Posterior vena cava (tissue), 2 donors: ENCODE measurements at places on chromosomes 13 and 19. TPM values are rescaled to one million over a fixed set of nuclear protein-coding genes. Genes with fewer than 3 reads are reported as not detected.

DNA sequence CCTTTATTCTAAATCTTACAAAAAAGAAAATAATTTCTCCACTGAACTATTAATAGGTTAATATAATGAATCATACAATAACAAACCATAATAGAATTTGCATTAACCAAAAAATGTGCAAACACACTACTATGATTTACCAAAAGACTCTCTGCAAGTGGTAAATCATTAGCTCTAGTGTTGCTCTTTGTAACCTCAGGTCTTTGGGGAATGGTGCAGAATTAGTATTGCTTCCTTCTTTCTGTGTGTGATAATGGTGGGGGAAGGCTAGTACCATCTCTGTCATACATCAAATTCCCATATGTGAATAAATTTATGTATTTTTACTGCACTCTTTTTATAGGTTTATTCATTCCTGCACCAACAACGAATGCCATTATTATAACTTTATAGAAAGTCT lies 105.1 kb downstream of the COG6 start:
- DNase-seq: no peak

DNA sequence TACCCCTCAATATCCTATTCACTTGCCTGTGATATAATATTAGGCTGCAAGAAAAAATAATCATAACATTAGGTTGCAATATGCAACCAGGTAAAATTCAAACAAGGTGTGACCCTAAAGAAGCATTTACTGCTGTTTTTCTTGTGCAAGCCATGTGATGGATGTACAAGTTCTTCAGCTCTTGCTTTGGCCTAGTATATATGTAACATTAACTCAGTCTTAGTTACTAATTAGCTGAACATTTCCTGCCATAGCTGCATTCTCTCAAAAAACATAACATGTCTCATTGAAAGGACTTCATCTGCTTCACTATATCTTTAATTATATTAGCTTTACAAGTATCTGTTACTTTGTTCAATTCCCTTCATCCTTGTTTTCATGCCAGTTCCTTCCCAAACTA lies 406.8 kb upstream of the HTR2A start:
- no peak for DNase-seq

DNA sequence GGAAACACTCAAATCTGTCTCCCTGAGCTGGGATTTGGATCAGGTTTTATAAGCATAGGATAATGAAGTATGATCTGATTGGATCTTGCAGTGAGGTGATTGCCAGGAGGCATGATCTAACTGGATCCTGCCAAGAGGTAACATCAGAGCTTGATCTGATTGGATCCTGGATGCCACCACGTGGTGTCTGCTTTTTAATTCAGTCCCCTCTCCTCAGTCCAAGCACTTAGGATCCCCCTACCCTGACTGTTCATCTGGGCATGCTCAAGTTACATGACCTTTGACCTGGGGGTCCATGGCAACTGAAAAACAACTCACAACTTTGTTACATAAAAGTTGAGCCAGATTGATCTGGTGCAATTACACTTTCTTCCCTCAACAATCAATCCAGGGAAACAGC lies 47.5 kb upstream of the LSM14A start:
- no peak for DNase-seq

ZNF493 gene
- total RNA-seq: 15.1 TPM
